ENCODE measurements at places on chromosomes 5 and 9. TPM values are rescaled to one million over a fixed set of nuclear protein-coding genes. Genes with fewer than 3 reads are reported as not detected.

DNA sequence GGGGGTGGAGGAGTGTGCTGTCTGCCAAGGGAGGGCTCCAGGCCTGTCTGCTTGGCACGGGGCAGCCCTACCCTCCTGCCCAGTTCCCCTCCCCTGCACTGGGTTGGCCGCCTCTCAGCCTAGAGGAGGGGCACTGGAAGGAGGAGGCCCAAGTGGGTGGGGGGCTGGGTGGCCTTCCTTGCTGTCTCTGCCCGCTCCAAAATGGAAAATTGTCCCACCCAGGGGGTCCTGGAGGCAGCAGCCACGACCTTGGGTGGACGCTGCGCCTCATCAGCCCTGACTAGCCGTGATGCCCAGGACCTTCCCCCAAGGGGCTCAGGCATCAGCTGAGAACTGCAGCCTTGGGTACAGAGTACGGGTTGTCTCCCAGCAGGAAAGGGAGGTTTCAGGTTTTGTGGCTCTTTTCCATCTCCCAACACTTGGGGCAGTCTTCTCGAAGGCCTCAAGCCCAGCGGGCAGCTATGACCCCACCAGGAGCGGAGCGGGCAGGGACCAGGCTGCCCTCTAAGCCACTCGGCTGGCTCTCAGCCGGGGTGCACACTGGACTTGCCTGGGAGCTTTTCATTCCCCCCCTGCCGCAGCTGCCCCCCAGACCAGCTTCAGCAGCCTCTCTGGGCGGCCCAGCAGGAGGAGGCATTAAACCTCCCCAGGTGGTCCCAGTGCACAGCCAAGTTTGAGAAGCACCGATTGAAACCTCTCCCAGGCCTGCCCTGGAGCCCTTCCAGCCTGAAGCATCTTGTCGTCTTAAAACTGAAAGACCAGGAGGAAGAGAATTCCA is 20.6 kb downstream of the NTNG2 start:
- no peak for DNase-seq

DAB2 gene
- 7.6 TPM for total RNA-seq

DNA sequence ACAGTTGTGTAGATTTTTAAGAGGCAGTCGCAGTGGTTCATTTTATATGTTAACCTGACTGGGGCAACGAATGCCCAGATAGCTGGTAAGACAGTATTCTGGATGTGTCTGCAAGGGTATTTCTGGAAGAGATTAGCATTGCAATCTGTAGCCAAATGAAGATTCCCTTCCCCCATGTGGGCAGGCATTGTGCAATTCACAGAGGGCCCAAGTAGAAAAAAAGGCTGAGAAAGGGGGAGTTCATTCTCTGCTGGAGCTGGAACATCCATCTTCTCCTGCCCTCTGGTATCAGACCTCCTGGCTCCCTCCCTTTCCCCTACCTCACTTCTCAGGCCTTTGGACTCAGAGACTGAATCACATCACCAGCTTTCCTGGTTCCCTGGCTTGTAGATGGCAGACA is 70.6 kb downstream of the TENT4A start:
- DNase-seq: no peak

- no peak for DNase-seq
Observed at GRCh38 chr9:134950386-134951210, 32.9 kb upstream of the FCN1 start.
